ENCODE measurements at places on chromosomes 3 and 15.

- DNase-seq = no peak
Measured at GRCh38 chr3:100902572-100902971, 90.6 kb downstream of the ABI3BP start.

GRCh38 chr3:176055836-176056235 is 1141.4 kb downstream of the TBL1XR1 start:
- no peak for DNase-seq

DNA sequence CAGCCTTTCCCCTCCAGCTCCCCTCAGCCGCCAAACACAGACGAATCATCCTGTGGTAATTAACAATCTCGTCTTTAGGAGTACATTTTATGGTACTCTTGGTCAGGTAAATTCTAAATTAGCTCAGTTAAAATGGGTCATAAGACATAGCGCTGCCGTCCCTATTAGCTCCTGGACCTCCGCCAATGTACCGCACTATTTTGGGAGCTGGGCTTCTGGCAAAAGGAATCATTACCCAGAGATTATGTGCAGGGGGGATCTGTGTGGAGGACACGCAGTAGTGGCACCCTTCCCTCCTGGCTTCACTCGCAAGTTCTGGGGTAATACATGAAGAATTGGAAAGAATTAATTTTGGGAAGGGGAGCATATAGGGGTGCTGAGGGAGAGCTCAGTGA is 68.6 kb upstream of the ONECUT1 start:
- no peak for DNase-seq

DNA sequence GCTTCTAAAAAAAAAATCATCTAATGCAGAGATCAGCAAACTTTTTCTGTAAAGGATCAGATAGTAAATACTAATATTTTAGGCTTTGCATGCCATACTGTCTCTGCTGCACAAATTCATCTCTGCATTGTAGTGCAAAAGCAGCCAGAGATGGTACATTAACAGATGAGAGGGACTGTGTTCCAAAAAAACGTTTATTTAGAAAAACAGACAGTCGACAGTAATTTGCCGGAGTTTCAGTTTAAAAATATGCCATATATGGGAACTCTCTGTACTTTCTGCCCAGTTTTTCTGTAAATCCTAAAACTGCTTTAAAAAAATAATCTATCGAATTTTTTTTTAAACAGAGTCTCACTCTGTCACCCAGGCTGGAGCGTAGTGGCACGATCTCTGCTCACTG is 14.3 kb downstream of the MINDY2 start:
- no peak for DNase-seq

DNA sequence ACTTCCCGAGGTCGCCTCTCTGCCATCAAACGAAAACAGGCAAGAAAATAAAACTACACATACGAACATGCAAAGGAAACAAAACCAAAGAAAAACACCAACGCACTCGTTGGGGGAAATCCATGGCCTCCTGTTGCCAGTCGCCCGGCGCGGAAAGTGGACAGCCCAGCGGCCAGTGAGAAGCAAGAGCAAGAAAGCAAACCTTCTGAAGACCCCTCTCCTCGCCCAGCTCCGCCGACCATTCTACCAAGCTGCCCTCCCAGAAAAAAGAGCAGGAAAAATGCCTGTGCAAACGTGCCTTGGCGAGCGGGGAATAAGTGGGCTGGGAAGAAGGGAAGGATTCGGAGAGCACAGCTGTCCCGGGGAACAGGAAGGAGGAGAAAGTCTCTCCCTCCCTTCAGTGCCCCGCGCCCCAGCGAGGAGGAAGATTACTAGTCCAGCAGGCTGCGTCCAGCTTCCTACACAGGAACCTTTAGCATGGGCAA is 802 bp upstream of the NECTIN3 start:
- DNase-seq = peak; percentile 25

DNA sequence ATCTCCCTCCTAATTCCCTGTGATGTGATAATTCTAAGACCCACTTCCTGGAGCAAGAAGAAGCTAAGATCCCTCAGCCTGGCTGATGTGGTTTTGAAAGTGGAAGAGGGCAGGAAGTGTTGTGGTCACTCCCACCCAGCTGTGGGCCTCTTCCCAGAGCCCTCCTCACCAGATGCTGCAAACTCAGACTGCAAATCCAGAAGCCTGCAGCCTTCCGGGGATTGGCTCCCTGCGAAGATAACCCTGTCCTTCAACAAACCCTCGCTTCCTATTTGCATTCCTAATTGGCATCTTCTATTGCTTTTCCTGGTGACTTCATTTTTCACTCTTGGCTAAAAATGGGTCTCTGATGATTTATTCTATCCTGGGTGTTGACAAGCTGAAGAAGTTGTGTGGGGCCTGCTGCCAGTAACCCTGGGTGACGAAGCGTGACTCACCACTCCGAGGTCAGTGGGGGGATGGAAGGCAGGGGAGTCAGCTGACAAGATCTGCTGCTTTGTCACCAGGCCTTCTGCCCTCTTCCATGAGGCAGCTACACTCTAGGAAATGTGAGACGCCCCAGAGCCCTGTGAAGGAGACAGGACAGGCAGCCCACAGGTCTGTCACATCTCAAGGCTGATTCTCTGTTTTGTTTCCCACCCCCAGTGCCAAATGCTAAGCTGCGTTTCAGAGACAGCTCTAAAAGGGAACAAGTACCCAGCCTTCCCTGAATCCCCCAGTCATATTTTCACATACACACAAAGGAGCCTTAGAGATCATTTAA is 99.7 kb upstream of the LIPC start:
- DNase-seq = peak; percentile 61

- DNase-seq = no peak
Measured at GRCh38 chr3:12194209-12194608, 35.5 kb upstream of the TIMP4 start.

DNA sequence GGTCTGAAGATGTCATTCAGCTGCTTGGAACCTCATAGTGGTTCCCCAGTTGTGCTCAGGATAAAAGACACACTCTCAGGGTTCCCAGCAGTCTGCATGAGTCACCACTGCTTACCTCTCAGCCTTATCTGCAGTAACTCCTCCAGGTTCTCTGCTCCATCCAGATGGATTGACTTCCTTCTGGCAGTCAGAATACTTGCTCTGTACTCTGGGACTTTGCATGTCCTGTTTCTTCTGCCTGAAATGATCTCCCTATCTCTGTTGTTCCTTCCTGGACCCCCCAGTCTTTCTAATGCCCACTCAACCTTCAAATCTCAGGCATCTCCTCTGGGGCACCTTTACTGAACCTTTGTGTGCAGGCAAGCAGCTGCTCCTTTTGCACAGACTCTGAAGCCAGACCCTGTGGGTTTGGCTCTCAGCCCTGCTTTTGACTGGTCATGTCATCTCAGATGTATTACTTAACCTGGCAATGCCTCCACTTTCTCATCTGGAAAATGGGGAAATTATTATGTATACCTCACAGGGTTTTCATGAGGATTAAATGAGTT is 38.4 kb downstream of the ITPR1 start:
- no peak for DNase-seq

GRCh38 chr3:78812166-78812565 is 955.6 kb downstream of the ROBO1 start:
- DNase-seq = no peak

DNA sequence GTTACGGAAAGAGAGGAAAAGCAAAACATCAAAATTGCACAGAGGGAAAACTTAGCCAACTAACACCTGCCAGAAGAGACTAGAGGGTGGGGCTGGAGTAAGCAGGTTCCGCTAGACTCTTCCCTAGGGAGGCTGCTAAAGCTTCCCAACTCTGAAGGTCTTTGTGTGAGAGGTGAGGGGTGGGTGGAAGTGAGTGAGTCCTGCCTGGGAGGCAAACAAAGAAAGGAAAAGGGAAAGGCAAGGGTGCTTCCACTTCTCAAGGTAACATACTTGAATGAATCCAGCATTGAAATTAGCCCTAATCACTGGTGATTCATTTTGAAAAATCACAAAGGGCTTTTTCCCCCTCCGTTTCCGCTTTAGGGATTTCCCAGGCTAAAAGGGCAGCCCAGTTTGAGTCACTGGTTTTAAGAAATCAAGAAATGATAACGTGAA is 220.5 kb upstream of the ADAMTS9 start:
- no peak for DNase-seq

- DNase-seq = peak; percentile 74
Measured at GRCh38 chr3:120908030-120908794, at the start of gene STXBP5L. TSS of gene STXBP5L (plus strand) at chr3:120908205. CDS start at chr3:120909579, 1,374 bp downstream.

DNA sequence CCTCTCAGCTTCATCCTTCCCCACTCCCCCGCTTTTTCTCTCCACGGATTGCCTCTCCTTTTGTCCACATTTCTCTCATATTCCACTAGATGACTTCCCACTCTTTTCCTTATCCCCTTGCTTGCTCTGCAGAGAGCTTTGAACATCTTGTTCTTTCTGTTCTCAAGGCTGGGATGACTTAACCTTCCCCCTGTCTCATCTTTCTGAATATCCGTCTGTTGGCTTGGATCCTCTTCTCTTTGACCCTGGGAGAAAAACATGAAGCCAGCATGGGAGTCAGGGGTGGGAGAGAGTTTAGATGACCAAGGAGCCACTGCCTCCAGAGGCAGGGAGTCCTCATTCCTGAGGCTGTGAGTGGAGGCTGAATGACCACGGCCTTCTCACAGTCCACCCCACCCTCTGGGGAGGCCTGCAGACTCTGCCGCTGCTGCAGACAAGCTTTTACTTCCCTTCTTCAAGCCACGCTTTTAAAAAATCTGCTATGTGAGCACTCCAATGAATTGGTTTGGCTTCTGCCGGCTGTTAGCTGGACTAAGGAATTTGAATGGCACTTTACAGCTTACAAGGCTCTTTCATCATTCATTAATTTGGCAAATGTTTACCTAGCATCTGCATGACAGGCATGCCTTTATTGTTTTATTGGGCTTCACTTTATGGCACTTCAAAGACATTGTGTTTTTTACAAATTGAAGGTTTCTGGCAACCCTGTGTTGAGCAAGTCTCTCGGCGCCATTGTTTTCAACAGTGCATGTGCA is 111.6 kb upstream of the SLC6A6 start:
- no peak for DNase-seq

GRCh38 chr3:164467007-164467406 is 611.3 kb downstream of the SI start:
- DNase-seq = no peak

DNA sequence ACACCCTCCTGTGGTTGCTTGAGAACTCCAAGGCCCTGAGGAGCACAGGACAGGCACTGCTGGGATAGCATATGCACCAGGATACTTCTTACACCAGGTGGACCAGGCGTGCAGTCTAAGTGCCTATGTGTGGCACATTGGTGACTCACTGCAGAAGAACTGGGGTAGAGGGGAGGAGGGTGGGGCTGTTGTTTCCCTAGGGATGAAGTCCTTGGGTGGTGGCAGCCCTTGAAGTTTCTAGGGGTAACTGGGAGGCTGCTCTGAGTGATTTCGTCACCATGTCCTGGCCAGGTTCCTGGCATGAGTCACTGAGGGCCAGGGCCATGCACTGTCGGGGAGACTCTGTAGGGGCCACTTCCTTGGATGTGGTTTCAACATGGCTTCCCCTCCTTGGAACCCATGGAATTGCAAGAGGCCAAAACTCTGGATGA is 15.9 kb downstream of the MYZAP start:
- DNase-seq = no peak

GRCh38 chr15:50017522-50017921 is 101.5 kb downstream of the ATP8B4 start:
- no peak for DNase-seq

DNA sequence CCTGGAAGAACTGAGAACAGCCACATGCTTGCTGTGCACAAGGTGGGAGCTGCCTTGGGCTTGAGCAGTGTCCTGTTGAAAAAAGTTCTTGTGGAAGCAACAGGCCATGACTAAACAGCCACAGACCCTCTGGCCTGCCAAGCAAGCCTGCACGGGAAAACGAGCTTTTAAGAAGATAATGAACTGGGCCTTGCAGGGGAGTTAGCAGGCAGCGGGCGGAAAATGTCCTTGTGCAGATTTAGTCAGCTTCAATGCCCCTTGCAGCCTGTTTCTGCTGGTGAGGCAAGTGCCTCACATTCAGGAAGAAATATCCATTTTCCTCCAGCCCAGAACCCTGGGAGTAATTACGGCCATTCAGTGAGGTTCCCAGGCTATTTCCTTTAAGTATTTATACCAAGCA is 126.2 kb upstream of the KLHL25 start:
- DNase-seq = no peak

Data from GM20000 (cell line).